ENCODE measurements at places on chromosomes 7 and 10. TPM values are rescaled to one million over a fixed set of nuclear protein-coding genes. Genes with fewer than 3 reads are reported as not detected.

GRCh38 chr10:33676606-33677339 is 342.3 kb upstream of the NRP1 start:
- DNase-seq: no peak

- DNase-seq: no peak
Measured at GRCh38 chr10:36351159-36351558, 709.1 kb upstream of the FZD8 start.

DNA sequence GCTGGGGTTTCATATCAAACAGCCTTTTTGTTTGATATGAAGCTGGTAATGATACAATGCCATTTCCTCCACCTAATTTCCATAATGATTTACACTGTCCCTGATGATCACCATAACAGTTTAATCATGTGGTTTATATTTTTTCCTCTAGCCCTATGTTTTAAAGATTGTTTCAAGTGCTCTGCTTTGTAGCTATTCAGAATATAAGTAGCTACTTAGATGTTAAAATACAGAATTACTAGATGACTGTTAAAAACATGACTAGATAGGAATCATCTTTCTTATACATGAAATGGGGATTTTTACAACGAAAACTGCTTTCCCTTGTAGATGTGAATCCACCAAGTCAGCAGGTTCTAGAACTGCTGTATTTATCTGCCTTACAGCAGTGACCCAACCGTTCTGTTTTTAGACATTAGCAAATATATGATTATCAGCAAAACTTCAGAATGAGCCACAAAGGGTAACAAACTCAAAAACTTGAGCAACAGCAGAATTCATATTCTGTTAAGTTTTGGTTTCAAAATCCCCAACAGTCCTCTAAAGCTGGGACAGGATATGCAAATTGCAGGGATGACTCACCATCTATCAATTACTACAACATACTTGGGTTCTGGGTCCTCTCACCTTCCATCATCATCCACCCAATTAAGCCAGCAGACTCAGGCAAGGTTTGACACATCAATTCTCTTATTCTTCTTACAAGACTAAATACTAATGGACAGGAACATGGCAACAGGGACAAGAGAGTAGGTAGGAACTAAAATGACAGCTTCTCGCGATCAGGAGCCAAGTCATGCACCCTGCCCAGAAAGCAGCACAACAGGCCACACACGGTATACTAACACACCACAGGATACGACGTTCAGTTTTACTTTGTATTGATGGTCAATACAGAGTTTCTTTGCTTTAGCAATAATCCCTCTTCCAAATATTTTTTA is 83.9 kb downstream of the PIP4K2A start:
- no peak for DNase-seq

GRCh38 chr7:128215281-128215680 is 25.8 kb upstream of the LEP start:
- no peak for DNase-seq

DNA sequence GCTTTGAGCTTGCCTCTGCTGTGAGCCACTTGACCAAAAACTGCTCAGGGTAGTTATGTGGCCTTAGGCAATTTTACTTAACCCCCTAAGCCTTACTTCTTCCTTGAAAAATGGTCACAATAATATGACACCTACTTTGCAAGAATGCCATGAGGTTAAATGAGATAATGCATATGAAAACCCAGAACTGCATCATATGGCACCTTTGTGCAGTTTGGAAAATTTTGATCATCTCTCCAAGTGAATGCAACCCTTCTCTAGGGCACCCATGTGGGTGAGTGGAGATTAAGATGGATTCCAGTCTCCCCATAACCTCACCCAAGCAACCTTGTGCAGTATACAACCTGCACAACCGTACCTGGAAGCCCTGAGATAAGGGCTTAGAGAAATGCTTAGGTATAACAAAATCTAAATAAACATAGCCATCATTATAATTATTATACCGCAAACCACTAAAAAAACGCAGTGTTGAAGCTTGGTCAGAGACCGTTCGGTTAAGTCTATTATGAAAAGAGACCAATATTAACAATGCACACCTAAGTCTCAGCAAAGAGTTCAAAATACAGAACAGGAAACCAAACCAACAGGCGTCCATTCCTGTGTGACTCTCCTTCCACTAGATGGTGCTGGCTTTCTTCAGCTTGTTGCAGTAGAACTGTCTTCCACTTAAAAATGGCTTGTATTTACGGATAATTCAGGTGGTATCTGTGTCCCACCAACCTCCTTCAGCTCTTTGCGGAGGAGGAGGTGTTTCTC is 21.0 kb upstream of the ASB15 start:
- no peak for DNase-seq

GRCh38 chr7:94698275-94698674 is 42.3 kb upstream of the SGCE start:
- no peak for DNase-seq

DNA sequence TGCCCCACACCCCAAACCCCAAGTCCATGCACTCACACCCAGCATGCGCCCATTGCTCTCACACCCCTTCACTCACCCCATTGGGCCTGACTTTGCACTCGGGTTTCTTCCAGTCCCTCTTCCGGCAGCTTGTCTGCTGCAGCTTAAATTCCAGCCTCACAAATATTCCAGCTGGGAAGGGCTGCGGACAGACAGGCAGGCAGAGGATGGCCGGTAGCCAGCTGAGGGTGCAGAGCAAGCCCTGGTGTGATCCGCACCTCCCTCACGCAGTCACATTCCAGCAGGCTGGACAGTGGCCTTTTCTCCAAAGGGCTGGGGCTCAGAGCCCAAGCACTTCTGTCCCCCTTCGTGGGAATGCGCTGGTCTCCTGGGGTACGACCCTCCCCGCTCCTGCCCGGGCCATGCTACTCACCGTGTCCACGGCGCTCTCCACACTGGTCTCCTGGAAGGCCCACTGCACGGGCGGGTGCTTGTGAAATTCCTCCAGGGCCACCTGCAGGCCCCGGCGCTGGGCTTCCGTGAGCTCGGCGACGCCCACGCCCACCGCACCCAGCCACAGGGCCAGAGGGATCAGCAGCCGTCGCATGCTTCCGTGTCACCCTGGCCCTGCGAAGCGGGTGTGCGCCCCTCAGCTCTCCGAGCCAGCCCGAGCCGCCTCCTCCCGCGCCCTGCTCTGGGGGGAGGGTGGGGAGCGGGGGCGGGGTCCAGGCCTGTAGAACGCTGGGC is 1.2 kb downstream of the RARRES2 start:
- no peak for DNase-seq

DNA sequence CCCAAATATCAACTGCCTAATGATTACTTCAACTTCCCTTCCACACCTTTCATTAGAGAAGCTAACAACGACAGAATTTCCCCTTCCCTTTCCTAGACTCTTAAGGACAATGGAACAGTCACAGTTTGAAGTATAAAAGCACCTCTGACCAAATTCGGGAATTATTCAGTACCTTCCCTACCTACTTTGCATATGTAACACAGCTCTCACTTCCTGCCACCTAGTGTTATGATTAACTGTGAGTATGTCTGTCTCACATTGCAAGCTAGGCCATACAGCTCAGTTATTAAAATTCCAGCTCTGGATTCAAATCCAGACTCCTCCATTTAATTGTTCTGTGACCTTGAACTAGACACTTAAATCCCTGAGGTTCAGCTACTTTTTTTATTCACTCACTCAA is 44.8 kb upstream of the HPSE2 start:
- no peak for DNase-seq

- no peak for DNase-seq
Measured at GRCh38 chr10:12377658-12378290, 28.4 kb downstream of the CAMK1D start.

GRCh38 chr7:134855442-134855841 is 76.0 kb downstream of the CALD1 start:
- no peak for DNase-seq

- DNase-seq: no peak
Measured at GRCh38 chr10:49080071-49080470, 35.3 kb downstream of the VSTM4 start.

- DNase-seq: no peak
Measured at GRCh38 chr7:82335001-82335400, 108.6 kb downstream of the CACNA2D1 start.

GRCh38 chr7:150621376-150621775 is 10.8 kb downstream of the GIMAP6 start:
- DNase-seq: no peak

Gene ITIH5
- polyA plus RNA-seq: 24.6 TPM

Gene TCAF2
- polyA plus RNA-seq: 3.0 TPM

Gene NKX2-3
- polyA plus RNA-seq: 0.08 TPM

Gene DGKI
- polyA plus RNA-seq: 2.2 TPM

Gene ADAMTS14
- polyA plus RNA-seq: 1.1 TPM

Gene ZNF804B
- polyA plus RNA-seq: 0.40 TPM

Gene OR2A12
- polyA plus RNA-seq: 0.04 TPM

Gene TACC2
- 50.1 TPM for polyA plus RNA-seq

Gene LRRC72
- not detected for polyA plus RNA-seq
